Caki2 (cell line): ENCODE measurements at places on chromosomes 2 and 18.
A peak's percentile ranks its signal among the peaks of the same experiment; 100 is the strongest.

DNA sequence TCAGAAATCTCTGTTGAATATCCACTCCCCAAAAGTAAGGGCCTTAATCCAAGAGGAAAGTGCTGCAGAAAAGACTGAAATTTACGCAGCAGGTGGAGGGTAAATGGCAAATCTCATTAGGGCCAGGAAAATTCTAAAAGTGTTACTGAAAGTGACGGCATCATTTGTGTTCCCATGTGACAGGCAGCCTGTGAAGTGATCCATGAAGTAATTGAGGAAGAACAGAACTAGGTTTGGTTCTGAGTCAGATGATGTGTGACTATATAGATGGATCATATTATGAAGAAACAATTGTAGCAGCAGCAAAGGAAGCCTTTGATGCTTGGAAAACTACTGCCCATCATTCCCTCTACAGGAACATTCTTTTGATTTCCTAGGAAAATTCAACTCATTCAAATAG, 401.2 kb downstream of the TGIF1 start:
- no peak for DNase-seq

DNA sequence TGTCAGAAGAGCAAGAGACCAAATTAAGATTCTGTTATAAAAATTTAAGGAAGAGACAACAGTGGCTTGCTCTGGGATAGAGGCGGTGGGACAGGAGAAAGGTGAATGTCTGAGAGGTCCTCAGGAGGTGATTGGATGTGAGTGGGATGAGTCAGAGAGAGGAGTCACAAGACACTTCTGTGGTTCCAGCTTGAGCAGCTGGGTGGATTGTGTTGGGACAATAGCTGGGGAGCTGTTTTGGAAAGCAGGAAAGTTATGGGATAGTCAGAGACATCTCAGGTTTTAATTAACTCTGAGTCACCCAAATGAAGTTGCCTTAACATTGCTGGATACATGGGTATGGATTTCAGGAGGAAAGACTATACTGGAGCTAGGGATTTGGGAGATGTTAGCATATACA, 218.0 kb upstream of the TRIB2 start:
- DNase-seq = no peak

DNA sequence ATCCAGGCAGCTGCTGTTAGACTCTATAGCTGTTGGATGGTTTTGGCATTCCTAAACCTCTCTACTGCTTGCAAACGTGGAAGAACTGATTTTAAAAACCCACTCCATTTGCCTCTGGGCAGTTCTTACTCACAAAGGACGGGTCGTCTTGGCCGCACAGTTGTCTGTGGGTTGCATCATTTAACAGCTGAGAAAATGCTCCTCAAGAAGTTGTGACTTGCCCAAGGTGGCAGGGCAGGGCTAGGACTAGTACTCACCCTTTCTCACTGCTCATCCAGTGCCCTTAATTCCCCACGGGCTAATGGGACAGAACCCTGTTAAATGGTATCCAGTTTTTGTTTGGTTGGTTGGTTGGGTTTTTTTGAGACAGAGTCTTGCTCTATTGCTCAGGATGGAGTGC, 997 bp upstream of the DRC1 start:
- DNase-seq = no peak

DNA sequence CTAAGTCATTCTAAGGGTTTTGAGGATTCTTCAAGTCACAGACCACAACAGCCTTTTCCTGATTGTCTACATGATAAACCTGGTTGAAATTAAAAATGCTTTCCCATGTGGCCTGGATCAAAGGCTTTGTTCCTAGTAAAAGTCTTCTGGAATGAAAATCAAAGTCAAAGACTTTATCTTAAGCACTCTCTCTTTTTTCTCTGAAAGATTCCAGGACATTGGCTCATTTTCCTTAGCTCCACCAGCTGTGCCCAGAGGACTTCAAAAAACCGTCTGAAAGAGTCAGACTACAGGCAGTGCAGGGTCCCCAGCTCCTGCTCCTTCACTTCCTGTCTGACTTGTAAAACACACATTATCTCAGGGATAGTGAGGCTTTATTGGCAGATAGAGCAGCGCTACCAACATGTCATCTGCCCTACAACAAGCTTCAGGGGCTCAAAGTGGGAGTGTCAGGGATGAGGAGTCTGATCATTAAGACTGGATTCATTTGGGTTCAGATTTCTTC, 148.2 kb downstream of the ESCO1 start:
- no peak for DNase-seq

GRCh38 chr18:79388043-79388442, 7.7 kb upstream of the NFATC1 start:
- DNase-seq = no peak

GRCh38 chr2:98503481-98504105, 58.9 kb downstream of the INPP4A start:
- DNase-seq = no peak

- no peak for DNase-seq
Measured at GRCh38 chr2:37507703-37508102, 163.3 kb downstream of the QPCT start.

DNA sequence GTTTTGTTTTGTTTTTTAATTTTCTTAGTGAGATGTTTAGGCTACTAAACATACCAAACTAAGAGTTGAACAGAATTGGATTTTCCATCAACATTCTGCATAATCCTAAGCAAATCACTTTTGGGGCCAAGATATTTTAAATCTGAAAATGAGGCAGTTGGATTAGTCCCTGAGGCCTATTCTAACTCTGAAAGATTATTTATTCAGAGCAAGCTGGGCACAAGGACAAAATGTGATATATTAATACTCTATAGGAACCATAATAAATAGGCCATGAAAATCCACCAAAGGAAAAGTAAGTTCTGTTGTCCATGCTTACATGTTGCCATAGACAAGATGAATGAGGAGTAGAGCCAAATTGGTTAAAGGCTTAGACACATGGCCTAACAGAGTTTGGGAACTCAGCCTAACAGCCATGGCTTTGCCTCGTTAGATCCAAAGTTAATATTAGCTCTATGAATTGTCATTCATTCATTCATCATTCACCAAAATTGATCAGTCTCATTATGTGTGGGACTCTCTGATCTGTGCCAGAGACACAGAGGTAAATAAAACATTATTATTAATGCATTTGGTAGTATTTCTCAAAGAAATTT, 183.5 kb downstream of the SCG2 start:
- no peak for DNase-seq

DNA sequence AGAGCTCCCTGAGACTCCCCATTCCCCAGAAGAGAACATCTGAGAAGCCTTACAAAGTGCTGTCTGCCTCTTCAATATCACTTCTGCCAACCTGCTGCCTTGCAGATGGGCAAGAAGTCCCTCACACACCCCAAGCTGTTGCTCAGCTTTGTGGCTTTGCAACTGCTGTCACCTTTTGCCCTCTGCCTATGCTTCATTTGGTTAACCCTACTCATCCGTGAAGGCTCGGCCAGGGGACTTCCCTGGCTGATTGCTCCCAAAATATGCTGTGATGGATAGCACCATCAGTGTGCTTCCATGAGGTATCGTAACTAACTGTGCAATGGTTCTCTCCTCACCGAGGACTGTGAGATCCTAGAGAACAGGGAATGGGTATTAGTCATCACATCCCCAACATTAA, 88.9 kb upstream of the CYP1B1 start:
- DNase-seq = peak; percentile 92

DNA sequence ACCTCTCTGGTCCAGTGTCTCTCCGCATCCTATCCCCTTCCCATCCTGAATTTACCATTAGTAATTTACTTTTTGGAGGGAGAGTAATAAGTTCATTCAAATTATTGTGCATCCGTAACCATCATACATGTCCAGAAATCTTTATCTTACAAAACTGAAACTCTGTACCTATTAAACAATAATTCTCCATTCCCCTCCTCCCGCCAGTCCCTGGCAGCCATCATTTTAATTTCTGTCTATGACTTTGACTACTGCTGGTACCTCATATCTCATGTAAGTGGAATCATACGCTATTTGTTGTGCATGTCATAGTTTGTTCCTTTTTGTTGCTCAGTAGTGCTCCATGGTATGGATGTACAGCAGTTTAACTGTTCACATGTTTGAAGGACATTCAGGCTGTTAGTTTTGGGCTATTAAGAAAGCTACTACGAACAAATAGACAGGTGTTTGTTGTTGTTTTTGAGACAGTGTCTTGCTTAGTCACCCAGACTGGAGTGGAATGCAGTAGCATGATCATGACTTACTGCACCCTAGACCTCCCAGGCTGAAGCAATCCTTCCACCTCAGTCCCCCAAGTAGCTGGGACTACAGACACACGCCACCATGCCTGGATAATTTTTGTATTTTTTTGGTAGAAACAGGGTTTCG, 2.0 kb downstream of the LIMS1 start:
- DNase-seq = peak; percentile 54

GRCh38 chr18:56296381-56296780, 342.0 kb downstream of the TXNL1 start:
- no peak for DNase-seq

DNA sequence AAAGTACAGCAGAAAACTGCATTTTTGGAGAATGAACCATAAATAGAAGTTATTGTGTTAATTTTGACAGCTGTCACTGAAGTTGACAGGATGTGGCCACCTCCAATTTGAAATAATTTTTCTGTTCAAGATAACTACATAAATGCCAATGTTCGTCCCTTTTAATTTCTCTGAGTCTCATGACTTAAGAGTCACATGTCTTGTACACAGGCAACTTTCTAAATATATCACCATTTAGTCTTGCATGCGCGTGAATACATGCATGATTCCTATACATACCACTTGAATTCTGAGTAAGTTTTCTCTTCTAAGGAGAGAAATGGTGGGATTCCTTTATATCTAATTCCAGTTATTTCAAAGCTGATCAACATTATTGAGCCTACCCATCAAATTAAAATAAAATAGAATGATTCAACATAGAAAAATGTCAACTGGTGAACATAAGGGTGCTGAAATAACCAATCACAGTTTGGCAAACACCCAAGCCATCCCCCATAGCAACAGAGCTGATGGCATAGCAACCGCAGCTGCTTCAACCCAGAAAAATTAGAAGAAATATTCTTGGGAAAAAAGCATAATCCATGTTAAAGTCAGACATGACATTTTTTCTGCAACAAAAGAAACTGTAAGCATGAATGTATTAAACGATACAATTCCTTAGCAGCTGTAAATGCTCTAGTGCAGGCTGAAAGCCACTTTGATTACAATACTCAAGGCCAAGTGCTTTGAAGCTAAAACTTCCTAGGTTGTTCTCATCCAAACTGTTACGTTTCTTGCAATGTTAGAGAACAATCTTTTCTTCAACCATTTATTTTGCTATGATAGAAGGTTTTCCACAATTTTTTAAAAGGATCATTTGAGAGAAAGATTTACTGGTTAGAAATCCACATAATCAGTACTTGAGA, 282.7 kb downstream of the DLGAP1 start:
- DNase-seq = no peak

DNA sequence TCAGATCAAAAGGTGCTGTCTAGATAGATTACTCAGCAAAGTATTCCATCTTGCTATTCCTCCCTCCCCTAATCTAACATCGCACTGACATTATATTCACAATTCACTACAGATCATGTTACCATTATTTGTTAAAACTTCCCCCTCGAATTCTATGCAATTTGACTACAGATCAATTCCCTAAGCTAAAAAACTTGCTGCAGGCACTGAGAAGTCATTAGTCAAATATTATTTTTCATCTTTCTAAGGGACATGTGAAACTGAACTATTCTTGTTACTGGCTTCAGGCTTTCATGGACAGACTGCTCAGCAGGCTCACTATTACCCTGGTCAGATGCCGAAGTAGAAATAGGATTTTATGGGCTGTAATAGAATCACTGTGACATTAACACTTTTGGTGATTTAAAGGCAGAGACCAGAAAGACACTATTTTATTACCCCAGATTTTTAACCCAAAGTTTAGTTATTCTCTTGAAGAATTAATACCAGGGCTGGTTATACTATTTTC, 15.1 kb downstream of the MYL1 start:
- no peak for DNase-seq

DNA sequence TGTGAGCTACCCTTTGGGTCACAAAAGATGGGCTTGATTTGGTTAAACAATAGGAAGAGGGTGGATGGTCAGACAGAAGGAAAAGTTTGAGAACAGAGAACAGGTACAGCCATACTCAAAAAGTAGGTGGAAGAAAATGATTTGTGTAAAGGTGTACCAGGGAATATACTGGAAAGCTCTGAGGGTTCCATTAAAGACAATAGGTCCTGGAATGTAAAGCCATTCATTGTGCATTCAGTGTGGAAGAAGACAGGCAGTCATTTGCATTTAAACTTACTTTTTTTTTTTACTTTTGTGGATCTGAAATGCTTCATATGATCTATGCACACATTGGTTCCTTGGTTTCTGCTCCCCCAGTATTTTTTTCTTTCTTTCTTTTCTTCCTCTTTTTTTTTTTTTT, 581.4 kb upstream of the PIK3C3 start:
- no peak for DNase-seq

DNA sequence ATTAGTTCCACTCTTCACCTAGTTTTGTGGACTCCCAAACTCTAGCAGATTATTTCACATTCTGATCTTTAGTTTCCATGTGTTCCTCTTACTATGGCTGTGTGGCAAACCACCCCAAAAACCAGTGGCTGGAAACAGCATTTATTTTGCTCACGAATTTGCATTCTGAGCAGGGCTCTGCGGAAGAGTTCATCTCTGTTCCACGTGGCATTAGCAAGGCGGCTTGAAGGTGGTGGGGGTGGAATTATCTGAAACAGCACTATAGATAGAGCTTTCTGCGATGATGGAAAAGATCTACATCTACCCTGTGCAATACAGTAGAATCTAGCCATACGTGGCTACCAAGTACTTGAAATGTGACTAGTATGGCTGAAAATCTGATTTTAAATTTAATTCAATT, 5.9 kb downstream of the TWSG1 start:
- DNase-seq = no peak

DNA sequence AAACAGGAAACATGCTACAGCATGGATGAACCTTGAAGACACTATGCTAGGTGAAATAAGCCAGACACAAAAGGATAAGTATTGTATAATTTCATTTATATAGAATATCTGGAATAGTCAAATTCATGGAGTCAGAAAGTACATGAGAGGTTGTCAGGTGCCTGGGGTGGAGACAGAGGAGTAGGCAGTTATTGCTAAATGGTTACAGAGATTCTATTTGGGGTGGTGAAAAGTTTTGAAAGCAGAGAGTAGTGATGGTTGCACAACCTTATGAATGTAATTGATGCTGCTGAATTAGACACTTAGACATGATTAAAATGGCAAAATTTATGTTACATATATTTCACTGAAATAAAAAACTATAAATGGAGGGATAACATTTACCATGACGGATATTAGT, 197.4 kb downstream of the VAPA start:
- DNase-seq = no peak

DNA sequence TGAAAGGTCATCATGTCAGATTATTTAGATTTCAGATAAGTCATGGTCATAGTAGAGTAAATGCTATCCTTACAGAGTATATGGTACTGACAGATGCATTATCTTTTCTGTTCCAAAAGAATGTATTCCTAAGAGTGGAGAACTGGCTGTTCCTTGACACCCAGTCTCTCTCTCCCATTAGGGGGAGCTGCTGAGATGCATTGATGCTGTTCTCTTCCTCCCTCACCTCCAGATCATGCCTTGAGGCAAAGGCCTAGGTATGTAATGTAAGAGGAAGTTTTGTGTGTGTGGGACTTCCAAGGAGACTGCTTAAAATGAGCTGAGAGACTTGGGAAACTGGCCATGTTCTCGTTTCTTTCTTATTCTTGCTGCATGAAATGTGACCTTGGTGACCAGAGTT, 979.5 kb upstream of the CELF4 start:
- DNase-seq = peak; percentile 1

GRCh38 chr2:232629129-232629475, 4.3 kb upstream of the EFHD1 start:
- DNase-seq = no peak
